ENCODE measurements at places on chromosomes 13 and 19.
A peak's percentile ranks its signal among the peaks of the same experiment; 100 is the strongest.

DNA sequence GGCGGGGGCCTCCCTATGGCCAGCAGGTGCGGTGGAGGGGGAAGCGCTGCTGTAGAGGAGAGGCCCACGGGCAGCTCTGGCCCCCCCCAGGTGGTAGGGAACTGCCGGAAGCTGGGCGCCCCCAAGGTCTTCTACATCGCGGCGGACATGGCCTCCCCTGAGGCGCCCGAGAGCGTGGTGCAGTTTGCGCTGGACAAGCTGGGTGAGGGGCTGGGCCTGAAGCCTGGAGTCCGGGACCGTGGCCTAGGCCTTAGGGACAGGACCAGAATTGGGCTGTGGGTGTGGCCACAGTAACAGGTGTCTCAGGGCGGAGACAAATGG lies 3.8 kb upstream of the RPL36 start:
- DNase-seq = no peak

GRCh38 chr13:96200810-96201209 lies 110.9 kb downstream of the HS6ST3 start:
- no peak for DNase-seq

GRCh38 chr13:33868343-33868994 lies 50.5 kb downstream of the RFC3 start:
- DNase-seq = no peak

DNA sequence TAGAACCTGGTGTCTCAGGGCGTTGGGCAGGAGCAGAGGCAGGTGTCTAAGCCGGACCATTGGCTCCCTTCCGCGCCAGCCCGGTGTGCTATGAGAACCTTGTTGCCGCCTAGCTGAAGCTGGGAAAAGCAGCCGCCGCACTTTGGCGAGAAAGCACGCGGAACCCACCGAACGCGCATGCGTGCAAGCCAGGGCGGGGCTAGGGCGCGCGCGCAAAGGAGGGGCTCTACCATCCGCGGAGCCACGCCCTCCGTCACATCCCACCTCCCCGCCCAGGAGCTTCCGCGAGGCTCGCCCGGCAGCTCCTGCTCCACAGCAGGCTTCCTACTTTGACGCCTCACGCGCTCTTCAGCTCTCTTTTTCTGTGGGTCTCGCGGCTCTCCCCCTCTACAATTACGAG lies 51.3 kb downstream of the WDR87 start:
- DNase-seq = peak; percentile 35

DNA sequence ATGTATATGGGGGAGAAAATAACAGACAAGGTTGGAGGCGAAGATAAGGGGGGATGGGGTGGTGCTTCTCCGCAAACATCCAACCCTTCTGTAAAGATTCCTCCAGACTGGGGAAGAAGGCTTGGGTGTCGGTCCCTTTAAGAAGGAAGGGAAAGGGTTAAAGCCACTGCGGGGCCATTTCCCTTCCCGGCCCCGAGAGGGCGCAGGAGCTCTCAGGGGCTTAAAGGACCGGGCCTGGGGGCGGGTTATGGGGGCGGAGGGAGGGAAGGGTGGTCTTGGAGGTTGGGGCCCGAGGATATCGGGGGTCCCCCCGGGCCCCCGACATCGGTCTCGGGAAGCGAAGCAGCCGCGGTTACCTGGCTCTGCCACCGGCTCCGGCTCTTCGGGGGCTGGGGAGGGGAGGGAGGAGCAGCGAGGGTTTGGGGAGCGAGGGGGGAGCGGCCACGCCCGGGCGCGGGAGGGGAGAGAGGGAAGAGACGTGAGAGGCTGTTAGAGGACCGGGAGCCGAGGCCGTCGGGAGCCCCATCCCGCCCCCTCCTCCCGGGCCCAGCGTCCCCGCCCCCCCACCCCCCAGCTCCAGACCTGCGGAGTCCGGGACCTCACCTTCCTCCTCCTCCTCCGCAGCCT lies 2.8 kb downstream of the TNNT1 start:
- DNase-seq = no peak

DNA sequence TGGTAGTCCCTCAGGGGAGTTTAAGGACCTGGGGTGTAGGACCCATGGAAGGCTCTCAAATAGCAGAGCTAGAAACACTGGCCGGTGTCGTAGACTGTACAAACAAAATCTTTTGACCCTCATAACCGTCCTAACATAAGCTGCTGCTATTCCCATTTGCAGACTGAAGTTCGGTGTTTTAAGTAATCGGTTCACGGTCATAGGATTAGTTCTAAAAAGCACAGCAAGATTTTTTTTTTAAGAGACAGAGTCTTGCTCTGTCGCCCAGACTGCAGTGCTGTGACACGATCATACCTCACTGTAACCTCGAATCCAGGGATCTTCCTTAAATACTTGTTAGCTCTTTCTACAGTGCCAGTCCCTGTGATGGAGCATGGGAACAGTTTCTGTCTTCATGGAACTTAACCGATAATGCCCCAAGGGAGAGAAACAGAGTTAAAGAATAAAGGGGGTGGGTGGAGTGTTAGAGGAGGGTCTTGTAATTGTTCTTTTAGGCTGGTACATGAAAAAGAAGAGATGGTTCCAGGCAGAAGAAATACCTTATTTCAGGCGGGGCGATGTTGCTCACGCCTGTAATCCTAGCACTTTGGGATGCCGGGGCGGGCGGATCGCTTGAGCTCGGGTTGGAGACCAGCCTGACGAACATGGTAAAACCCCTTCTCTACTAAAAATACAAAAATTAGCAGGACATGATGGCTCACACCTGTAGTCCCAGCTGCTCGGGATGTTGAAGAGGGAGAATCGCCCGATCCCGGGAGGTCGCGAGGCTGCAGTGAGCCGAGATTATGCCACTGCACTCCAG lies 475 bp upstream of the ZC3H4 start:
- DNase-seq = no peak

GRCh38 chr19:54431255-54431838 lies 16.1 kb downstream of the TTYH1 start:
- no peak for DNase-seq

- no peak for DNase-seq
Observed at GRCh38 chr13:26052337-26052736, 521 bp upstream of the SHISA2 start.

GRCh38 chr13:101545521-101545920 lies 93.0 kb downstream of the ITGBL1 start:
- DNase-seq = no peak

GRCh38 chr19:12872255-12872654 lies 9.0 kb downstream of the DNASE2 start:
- DNase-seq = no peak

DNA sequence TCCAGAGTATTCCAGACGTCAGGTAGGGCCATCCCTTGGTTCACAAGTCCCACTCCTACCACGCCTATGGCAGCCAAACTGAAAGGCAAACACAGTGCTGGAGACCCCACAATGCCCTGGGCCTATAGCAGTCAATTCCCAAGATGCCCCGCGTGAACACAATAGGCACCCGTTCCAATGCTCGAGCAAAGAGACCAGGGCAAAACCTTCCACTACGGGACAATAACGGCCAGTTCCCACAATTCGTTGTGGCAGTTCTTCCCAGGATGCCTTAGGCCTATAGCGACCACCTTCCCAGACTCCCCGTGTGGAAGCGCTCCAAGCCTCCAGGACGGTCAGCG lies 538 bp downstream of the ZNF428 start:
- peak; percentile 48 for DNase-seq

DNA sequence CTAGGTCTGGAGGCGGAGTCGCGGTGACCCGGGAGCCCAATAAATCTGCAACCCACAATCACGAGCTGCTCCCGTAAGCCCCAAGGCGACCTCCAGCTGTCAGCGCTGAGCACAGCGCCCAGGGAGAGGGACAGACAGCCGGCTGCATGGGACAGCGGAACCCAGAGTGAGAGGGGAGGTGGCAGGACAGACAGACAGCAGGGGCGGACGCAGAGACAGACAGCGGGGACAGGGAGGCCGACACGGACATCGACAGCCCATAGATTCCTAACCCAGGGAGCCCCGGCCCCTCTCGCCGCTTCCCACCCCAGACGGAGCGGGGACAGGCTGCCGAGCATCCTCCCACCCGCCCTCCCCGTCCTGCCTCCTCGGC lies at the start of gene SLC5A5:
Gene SLC5A5 (plus strand): TSS at position 68 of the 373 bp plus-strand sequence. CDS start 375 bp downstream, outside the sequence.
- peak; percentile 26 for DNase-seq

GRCh38 chr19:16232127-16232526 lies 34.4 kb downstream of the AP1M1 start:
- DNase-seq = no peak
